Fibroblast of the aortic adventitia (primary cell): ENCODE measurements at places on chromosomes 13 and 19.

- DNase-seq: no peak
Observed at GRCh38 chr13:66345518-66345810, 884.7 kb downstream of the PCDH9 start.

GRCh38 chr19:3407556-3408516 lies 41.5 kb downstream of the NFIC start:
- DNase-seq: peak; percentile 57

DNA sequence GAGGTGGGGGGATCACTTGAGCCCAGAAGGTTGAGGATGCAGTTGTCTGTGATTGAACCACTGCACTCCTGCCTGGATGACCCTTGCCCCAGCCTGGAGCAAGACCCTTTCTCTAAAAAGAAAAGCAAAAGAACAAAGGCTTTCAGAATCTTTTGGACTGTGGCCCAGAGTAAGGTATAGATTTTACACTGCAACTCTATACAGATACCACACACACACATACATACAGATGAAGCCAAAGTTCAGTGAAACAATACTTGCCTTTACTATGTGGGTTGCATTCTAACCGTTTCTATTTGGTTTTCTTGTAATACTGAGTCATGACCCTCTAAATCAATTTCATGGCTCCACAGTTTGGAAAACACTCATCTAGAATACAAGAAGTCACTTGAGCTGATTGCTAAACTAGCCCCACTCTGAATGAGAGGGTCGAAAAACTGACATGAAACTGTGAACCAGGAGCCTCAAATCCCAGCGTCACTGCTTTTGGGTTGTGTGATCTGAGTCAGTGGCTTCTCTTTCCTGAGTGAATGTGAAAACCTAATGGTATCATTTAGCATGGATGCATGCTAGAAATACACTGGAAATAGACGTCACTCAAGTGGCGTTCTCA lies 756.1 kb downstream of the UQCRFS1 start:
- DNase-seq: no peak

DNA sequence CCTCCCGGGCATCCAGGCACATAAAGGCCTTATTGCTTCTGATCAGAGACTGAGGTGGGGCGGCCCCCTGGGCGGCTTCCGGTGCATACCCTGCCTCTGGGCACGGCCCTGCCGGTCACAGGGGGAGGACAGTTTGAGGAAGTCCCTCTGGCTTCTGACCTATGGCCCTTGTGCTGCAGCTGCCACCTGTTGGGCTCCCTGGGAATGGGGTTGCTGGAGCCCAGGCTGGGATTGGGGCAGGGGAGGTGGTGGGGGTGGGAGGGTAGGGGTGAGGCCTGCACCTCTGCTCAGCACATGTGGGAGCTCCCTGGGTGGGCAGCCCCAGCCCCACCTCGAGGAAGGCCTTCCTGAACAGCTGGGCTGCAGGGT lies 10.7 kb downstream of the ANO8 start:
- DNase-seq: no peak

- DNase-seq: peak; percentile 80
Observed at GRCh38 chr13:40445557-40445990, 220.9 kb downstream of the FOXO1 start.

- DNase-seq: no peak
Observed at GRCh38 chr19:14467816-14468215, 7.3 kb downstream of the PTGER1 start.

GRCh38 chr19:29687897-29688728 lies 22.9 kb downstream of the PLEKHF1 start:
- DNase-seq: peak; percentile 90

- peak; percentile 27 for DNase-seq
Observed at GRCh38 chr19:5691822-5692722, 2.0 kb downstream of the RPL36 start.

DNA sequence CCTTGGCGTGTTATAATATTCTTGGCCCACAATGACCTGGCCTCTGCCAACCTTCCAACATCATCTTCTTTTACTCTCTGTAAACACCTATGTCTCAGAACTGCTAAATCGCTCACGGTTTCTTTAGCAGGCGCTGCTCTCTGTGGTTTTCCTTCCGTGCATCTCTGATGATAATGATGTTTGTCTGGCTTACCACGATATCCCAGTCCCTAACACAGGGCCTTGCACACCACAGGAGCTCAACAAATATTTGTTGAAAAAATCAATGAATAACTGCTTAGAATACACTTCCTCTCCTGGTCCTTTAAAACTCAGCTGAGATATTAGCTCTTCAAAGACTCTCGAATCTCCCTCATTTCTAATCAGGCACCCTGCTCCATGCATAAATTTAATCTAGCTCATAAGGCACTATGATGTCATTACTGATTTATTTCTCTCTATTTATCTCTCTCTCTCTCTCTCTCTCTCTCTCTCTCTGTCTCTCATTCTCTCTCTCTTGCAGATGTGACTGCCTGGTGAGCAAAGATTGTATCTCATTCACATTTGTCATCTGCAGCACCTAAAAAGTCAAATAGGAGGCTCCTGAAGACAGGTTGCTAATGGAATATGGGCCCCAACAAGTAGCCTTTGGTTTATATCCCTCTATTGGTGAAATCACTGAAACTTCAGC lies 206.4 kb downstream of the NHLRC3 start:
- DNase-seq: no peak

DNA sequence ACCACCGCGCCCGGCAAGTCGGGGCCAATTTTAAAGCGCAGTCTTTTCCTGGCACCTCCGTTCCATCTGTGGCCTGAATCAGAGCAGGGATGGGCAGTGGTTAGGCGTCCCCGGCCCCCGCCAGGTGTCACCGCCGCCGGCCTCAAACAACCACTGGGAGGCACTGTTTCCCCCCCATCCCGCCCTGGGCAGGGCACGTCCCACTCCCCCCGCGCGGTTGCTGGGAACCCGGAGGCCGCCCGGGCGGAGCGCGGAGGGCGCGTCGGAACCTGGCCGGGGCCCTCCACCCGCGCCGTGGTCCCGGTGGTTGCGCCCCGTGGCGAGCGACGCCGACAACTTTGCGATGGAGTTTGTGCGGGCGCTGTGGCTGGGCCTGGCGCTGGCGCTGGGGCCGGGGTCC lies at the start of gene GRIN3B:
TSS of gene GRIN3B (plus strand) at position 325 of the 400 bp plus-strand sequence. CDS start at position 344, 19 bp downstream.
- DNase-seq: peak; percentile 38

DNA sequence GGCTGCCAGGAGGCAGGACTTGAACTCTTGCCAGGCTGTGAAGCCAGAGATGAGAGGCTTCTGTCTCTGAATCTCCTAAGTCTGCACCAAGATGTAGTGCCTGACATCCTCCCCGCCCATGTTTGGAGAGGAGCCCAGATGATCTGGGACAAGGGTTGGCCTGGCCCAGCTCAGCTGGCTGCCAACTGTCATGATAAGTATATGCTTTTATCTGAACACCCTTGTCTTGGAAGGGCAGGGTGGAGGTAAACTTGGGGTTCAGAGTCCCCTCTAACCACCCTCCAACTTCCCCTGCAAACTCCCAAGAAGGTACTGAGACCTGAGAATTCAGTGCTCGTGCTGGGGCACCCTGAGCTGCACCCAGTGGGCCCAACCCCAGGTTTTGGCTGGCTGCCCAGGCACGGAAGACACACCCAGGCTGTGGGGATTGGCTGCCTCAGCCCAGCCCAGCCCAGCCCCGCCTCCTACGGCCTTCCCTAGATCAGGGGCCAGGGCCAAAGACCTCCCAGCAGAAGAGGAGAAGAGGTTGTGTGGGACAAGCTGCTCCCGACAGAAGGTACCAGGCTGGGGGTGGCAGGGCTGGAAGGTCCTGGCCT lies at the start of gene CYP4F12:
TSS of gene CYP4F12 (plus strand) at position 508 of the 596 bp plus-strand sequence. CDS start 443 bp downstream, outside the sequence.
- DNase-seq: peak; percentile 35

GRCh38 chr19:37699057-37699456 lies 20.5 kb downstream of the ZNF607 start:
- no peak for DNase-seq

- DNase-seq: no peak
Observed at GRCh38 chr13:47650209-47650608, 350.9 kb downstream of the SUCLA2 start.

- DNase-seq: no peak
Observed at GRCh38 chr13:106752584-106753170, 184.7 kb upstream of the ARGLU1 start.

GRCh38 chr19:53034948-53035675 lies 9.4 kb upstream of the ERVV-2 start:
- no peak for DNase-seq

DNA sequence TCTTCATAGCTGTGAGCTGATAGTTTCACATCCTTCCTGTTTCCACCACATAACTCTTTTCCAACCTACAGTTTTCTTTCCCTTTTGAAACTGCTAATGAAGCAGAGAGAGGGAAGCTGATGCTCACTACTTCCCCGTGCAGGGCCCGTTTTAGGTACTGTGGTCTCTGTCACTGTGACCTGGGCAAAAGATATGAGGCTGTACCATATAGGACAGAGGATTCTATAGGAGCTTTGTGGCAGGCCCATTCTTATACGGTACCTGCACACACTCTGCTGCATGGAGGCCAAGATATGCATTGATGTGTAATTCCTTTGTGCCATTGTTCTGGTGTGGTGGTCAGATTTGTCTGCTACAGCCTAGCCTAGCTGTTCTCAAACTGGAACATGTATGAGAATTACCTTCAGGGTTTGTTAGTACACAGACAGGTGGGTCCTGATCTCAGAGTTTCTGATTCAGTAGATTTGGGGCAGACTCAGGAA lies 577.3 kb downstream of the LMO7 start:
- DNase-seq: no peak

- peak; percentile 75 for DNase-seq
Observed at GRCh38 chr13:28636677-28637317, 22.1 kb upstream of the POMP start.

DNA sequence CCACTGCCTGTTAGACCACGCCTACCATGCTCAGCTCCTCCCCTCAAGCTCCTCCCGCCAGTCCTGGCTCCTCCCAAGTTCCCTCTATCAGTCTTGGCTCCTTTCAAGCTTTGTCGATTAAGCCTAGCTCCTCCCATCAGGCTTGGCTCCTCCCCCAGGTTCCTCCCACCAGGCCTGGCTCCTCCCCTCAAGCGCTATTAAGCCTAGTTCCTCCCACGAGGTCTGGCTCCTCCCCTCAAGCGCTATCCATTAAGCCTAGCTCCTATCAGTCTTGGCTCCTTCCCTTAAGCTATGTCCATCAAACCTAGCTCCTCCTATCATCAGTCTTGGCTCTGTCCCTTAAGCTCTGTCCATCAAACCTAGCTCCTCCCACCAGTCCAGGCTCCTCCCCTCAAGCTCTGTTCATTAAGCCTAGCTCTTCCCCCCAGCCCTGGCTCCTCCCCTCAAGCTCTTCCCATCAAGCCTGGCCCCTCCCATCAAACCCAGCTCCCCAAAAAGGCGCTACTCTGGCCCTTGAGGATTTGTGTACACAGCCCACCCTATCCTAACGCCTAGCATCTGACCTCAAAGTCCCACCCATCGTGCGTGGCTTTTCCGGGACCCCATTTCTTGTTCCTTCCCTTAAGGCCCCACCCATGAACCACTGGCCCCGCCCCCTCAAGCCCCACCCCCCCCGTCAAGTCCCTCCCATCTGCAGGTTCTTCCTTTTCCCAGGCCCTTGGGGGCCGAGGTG lies 10.0 kb downstream of the CAMSAP3 start:
- no peak for DNase-seq

DNA sequence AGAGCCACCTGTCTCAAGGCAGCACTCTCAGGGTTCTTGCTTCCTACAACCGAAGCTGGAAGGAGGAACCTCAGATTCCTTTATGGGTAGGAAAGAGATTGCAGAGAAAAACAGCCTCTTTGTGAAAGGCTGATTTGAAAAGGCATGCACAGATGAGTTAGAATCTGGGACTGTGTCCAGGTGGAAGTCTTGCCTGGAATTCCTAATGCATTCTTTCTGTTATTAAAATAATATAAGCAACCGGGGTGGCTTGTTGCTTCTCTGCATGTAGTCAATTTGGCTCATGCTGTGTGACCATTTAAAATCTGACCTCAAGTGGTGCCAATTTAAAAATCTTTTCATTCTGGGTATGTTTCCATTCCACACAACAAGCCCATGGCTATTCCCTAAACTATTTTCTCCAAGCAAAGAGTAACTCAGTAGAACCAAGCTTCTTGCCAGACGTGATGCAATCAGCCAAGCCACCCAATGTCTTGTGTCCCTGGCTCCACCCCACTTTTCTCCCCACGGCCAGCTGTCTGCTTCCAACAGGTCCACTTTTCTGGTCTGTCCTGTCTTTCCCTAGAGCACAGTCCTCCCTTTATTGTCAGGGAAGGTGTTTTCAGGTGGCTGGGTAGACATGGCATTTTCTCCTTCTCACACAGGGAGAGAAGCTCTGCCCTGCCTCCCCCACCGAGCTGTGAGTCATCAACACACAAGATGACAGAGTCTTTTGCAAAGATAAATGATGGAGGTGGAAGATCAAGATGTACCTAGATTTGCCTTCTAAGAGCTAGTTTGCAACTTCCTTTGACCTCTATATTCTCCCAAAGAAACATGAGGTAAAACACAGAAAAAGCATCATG lies 394.3 kb downstream of the FOXO1 start:
- DNase-seq: peak; percentile 97

- DNase-seq: no peak
Observed at GRCh38 chr13:69595181-69595580, 512.4 kb upstream of the ATXN8OS start.

- no peak for DNase-seq
Observed at GRCh38 chr19:14575428-14575980, 3.6 kb upstream of the NDUFB7 start.

DNA sequence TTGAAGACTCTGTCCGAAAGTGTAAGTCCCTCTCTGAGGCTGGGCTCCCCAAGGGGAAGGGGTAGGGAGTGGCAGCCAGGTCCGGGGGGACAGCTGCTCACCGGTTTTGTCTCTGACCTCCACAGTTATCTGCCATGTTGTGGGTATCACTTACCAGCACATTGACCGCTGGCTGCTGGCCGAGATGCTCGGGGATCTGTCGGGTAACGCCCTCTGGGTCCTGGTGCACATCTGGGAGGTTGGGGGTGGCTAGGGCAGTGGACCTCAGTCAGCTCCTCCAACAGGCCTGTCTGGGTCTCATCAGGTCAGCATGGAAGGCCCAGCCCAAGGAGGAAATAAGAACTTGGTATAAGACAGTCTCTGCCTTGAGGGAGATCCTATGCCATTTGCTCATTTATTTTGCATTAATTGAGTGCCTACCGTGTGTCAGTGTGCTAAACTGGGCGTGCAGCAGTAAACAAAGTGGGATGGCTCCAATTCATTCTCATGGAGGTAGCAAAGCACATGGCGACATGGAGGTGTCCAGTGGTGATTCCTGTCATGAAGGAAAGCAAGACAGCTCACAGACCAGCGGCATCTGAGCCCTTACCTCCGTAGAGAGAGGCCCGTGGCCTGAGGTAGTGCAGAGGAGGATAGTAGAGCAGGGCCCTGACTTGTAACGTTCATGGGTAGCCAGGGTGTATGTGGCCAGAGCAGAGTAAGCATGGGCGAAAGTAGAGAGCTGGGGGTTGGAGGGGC lies 13.7 kb downstream of the EIF3K start:
- no peak for DNase-seq

- DNase-seq: no peak
Observed at GRCh38 chr19:45739498-45740439, 6.5 kb downstream of the MEIOSIN start.

DNA sequence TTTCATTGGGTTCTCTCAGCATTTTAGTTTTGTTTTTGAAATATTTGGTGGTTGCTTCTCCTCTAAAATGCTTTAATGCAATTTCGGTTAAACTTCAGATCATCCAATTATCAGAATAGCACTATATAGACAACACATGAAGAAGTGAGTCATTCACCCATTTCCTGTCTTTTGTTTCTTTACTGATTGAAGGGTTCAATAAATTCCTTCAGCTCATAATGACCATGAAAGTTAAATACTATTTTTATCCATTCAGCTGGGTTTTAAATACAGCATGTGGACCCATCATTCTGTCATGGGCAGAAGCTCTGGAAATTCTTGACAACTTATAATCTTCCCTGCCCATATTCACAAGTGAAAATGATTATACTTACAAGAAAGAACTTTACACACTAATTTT lies 187.2 kb downstream of the ITGBL1 start:
- DNase-seq: no peak

- no peak for DNase-seq
Observed at GRCh38 chr19:1357531-1358109, 26.1 kb upstream of the NDUFS7 start.
